ENCODE measurements at places on chromosomes 1 and 21.
A peak's percentile ranks its signal among the peaks of the same experiment; 100 is the strongest.

DNA sequence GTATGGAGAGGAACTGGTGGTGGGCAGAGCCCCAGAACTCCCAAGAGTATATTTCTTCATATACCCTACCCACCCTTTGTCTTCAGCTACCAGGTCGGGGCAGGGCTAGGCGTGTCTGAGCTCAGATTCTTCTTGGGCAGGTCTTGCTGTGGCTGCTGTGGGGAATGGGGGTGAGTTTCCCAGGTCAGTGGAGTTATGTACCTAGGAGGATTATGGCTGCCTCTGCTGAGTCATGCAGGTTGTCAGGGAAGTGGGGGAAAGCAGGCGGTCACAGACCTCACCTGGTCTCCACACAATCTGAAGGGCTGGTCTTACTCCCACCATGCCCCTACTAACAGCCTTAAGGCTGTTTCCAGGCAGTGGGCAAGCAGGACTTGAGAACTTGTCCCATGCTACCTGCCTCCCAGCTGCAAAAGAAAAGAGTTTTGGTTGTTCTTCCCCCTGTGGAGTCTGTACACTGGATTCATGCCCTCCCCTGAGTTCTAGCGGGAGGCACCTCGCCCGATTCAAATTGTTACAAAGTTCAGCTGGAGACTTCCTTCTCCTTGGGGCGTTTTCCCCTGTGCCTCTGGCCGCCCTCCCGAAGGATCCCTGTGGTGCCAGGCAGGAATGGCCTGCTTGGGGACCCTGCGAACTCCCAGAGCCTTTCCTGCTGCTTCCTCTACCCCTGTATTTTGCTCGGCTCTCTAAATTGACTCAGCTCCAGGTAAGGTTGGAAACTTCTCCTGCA is 58.6 kb downstream of the NPHS2 start:
- no peak for DNase-seq

DNA sequence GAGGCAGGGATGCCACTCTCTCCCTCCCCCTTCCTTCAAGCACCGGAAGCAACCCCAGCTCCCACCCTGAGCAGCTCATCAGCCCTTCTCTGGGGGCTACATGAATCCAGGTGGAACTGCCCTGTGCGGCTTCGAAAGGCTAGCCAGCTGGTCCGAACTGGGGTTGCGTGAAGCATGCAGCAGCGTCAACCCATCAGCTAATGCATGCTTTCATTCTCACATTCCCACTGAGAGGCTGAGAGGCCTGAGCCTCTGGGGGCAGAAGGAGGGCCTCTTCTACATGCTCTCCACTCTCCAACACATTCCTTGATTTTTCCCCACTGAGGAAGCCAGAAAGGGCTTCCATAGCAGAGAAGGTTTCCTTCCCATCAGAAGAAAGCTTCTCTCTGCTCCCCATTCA is 5.6 kb downstream of the RXRG start:
- DNase-seq: no peak

DNA sequence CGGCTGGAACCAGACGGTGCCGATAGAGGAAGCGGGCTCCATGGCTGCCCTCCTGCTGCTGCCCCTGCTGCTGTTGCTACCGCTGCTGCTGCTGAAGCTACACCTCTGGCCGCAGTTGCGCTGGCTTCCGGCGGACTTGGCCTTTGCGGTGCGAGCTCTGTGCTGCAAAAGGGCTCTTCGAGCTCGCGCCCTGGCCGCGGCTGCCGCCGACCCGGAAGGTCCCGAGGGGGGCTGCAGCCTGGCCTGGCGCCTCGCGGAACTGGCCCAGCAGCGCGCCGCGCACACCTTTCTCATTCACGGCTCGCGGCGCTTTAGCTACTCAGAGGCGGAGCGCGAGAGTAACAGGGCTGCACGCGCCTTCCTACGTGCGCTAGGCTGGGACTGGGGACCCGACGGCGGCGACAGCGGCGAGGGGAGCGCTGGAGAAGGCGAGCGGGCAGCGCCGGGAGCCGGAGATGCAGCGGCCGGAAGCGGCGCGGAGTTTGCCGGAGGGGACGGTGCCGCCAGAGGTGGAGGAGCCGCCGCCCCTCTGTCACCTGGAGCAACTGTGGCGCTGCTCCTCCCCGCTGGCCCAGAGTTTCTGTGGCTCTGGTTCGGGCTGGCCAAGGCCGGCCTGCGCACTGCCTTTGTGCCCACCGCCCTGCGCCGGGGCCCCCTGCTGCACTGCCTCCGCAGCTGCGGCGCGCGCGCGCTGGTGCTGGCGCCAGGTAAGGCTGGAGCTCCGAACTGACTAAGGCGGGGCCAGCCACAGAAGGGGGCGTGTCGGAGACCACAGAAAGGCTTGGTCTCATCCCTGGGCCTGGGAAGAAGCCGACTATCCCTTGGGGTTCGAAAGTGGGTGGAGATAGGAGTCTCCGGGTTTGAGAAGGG is 486 bp downstream of the SLC27A3 start:
- peak; percentile 20 for DNase-seq

DNA sequence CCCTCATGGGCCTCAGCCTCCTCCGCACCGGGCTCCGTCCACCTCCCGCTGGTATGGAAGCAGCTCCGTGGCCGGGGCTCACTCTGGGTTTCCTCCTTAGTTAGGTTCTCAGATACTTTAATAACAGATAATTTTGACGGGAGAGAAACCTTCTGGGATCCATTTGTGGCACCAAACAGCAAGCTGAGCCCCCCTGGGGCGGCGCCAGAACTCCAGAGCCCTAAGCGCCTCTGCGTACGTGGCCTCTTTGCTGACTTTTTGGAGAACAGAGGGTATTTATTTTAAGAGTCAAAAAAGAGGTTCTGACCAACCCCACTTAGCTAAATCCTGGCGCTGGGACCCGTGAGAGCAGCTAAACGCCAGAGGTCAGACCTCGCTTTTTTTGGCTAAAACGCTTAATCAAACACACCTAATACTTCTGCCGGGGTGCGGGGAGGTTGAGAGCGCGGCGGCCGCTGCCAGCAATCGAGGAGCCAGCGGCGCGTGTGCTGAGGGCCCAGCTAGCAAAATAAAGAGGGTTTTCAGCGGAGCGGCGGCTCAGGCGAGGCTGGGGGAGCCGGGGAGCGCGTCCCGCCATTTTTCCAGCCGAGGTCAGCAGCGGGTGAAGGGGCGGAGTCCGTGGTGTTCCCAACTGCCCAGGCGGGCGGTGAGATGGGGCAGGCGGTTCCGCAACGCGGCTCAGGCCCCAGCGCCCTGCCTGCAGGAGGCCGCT is 171.7 kb downstream of the PRDM16 start:
- no peak for DNase-seq

GRCh38 chr1:163922743-163923201 is 601.0 kb downstream of the NUF2 start:
- DNase-seq: no peak

GRCh38 chr1:199291022-199291740 is 652.3 kb downstream of the PTPRC start:
- no peak for DNase-seq

GRCh38 chr1:3551290-3551678 is 60.0 kb downstream of the MEGF6 start:
- DNase-seq: no peak

DNA sequence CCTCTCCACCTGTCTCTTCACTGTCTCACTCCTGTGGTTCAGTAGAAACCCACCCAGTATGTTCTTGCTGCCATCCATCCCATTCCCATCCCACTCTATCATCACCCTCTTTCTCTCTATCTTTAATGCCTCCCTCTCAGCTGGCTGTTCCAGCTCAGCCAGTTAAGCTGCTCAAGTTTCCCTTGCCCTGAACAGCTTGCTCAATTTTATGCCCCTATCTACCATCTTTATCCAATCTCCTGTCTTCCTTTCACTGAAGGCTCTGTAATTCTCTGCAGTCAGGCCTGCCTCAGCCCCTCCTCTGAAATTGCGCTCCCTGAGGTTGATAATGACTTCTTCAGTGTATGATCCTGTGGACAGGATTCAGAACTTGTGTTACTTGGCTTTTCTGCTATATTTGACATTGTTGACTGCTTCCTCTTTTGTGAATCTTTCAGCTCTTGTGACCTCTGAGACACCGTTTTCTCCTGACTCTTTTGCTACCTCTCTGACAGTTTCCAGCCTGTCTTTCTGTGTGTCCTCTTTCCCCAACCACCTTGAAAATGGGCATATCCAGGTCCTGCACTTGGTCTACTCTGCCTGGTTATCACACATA is 13.9 kb upstream of the BCAR3 start:
- no peak for DNase-seq

- no peak for DNase-seq
These were observed 160.6 kb upstream of the C21orf91 start for GRCh38 chr21:17979763-17980162.

DNA sequence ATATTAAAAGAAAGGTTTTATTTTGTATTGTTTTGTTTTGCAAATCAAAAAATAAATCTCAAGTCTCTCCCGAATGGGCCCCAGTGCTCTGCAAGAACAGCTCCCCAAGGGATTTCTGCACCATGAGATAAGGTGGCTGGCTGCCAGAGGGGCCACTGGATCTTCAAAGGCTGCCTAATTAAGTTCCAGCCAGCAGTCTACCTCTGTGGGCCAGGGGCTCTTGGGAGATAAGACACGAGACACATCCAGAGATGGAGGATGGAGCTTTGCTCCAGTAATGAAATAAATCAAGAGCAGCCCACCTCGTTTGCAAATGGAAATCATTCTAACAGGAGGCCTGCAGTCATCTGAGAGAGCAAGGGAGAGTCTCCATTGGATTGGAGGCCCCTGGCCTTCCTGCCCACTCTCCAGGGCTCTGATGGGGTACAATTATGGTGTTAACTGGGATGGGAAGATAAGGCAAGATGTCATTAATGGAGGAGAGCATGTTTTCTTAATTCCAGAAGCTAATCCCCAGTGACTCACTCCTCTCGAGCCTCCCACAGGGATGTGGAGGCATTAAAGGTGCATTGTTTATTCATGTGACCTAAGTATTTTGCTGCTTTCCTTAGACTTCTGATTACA is 155.2 kb upstream of the KAZN start:
- DNase-seq: no peak

GRCh38 chr1:163315773-163316374 is 5.9 kb upstream of the NUF2 start:
- peak; percentile 35 for DNase-seq

DNA sequence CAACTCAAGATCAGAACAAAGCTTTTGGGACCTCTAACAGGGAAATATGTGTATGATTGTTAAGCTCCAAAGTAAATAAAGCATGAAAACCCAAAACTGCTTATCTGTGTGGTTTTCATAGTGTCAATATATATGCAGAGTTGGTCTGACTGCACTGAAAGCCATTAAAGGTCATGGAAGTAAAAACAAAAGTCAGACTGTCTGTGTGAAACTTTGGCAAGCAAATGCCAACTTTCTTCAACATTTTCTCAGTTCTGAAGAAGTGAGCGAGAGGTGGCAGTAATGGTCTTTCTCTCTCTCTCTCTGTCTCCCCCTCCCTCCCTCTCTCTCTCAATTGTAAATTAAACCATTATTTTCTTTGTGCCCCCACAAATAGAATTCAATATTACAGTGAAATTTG is 100.1 kb upstream of the S1PR1 start:
- DNase-seq: peak; percentile 40

DNA sequence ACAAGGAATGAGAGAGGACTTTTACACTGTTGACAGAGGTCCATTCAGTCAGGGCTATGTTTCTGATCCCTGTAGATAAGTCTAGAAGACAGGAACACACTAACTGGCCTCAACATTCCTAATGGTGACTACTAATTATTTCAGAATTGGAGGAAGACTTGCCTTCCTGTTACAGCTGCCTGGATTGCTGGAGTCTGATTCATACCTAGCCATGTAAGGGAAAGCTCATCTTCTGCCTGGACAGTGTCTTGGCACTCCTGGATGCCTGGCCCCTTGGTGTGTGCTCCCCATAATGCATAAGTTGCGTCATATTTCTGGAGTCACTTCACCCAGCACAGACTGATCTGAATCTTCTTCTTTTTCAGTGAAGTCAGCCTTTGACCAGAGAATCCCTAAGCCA is 326.0 kb upstream of the RUNX1 start:
- DNase-seq: no peak

DNA sequence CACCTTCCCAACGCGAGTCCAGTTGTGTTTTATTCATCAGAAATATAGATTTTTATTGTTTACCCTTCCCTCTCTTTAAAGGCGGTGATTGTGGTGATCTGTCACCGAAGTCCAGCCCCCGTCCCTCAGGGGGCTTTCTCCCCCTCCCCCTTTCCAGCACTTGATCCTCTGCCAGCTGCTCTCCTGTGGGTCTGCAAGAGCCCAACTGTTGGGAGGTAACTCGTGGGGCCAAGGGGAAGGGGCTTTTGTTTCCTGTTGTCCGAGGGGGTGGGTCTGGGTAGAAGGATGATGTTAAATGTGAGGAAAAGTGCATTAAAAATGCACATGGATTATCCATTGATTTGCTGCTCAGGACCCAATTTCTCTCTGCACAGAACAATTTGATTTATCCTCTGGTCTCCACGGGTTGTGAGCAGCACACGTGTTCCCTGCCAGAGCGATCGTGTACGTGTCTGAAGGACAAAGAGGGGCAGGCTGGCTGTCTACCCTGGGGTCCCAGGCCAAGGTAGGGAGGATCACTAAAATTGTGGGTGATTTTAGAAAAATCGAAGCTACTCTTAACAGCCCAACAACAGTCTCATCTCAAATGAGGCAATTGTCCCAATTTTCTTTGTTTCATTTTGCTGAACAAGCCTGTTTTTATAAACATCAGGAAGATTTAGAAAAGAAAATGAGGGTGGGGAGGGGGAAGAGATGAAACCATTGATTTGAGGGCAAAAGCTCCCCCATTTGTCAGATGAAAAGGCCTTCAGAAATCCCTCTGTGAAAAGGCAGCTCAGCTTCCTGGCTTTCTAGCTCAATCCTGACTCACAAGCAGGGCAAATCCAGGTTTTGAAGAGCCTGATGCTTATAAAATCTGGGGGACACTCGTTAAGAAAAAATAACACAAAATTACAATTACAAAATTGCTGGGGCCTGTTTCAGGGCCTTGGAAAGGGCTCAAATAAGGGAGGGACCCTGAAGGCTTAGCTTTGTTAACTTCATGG is 176.2 kb downstream of the RHOU start:
- no peak for DNase-seq

DNA sequence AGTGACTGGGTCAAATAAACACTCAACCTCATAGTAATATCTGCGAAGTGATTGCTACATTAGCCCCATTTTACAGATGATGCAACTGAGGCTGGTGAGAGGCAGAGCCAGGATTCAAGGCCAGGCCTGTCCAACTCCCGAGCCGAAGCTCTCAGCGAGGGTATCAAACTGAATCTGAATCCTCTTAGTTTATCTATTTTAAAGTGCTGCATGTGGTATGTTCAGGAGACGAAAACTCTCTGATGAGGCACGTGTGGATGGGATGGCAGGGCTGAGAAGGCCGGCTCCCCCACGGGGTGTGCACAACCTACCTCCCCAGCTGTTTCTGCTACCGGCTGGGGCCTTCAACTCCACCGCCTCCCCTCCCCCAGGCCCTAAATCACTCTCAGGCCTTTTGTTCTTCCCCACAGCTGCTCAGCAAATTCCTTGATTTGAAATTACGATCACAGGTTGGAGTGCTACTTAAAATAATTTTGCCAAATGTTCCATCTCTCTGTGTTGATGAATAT is 171.8 kb downstream of the TOMM20 start:
- no peak for DNase-seq

- DNase-seq: no peak
These were observed 110.6 kb downstream of the NPHP4 start for GRCh38 chr1:5881526-5882222.

GRCh38 chr1:115661157-115661556 is 19.4 kb downstream of the VANGL1 start:
- no peak for DNase-seq
